Tibial nerve (tissue), 4 donors: ENCODE measurements at places on chromosomes 3 and 15. TPM values are rescaled to one million over a fixed set of nuclear protein-coding genes. Genes with fewer than 3 reads are reported as not detected.

GRCh38 chr3:40780291-40780924 lies 255.6 kb downstream of the ZNF621 start:
- DNase-seq, result peak; percentile 66

DNA sequence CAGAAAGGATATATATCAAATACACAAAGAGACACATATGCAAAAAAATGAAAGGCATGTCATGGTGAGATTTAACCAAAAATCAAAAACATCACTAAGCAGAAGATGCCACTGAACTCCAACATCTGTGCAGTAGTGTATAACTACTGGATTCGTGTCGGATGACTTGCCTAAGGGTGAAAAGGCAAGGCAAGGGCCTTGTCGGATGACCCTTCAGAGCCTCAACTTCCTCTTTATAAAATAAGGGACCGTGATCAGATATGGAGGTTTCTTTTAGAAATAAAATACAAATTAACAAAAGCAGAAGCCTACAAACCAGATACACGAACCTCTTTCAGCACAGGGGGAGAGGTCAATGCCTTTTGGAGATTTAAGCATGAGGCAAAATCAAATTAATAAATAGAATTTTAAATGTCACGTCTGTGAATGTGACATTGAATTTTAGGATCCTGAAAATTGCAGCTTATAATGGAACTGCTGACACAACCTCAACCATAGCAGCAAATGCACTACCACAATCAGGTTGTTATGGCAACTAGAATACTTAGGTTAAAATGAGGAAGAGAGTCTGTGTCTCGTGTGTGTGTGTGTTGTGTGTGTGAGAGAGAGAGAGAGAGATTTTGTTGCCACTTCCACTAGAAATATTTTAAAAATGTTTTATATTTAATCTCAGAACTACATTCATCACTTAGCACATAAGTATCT lies 8.3 kb upstream of the CHRM5 start:
- DNase-seq, result no peak

- DNase-seq, result no peak
Observed at GRCh38 chr3:117192888-117193287, 483.3 kb downstream of the TUSC7 start.

The CIDEC gene
- 160 TPM for total RNA-seq

DNA sequence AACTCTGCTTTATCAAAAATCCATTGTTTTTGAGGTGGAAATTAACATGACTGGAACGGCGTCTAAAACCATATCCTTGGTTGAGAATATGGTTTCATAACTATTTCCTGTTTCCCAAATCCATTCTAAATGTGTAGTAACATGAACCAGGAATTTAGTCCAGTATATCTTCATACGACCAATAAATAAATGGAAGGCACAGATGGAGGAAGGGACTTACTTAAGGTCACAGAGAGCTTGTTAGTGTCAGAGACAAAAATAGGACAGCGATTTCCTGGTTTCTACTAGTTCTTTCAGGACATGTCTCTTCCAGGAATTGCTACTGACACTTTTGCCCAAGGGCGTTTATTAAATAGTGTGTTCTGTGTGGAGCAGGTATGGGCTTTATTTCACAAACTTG lies 41.2 kb downstream of the HES1 start:
- no peak for DNase-seq

The CSPG5 gene
- total RNA-seq, result 4.8 TPM

DNA sequence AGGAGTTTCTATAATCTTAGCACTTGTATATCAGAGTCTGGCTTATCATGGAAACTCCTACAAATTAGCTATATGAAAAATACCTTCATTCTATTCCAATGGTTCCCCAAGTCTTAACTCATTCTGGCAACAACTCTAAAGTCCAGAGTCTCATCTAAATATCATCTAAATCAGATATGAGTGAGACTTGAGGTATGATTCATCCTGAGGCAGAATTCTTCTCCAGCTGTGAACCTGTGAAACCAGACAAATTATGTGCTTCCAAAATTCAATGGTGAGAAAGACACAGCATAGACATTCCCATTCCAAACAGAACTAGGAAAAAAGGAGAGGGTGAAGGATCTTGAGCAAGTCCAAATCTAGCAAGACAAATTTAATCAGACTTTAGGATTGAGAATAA lies 138.8 kb downstream of the THRB start:
- DNase-seq, result no peak
